ENCODE measurements at places on chromosomes 12 and 14.
A peak's percentile ranks its signal among the peaks of the same experiment; 100 is the strongest.

- DNase-seq = no peak
Measured at GRCh38 chr14:58491593-58491992, 64.1 kb downstream of the KIAA0586 start.

DNA sequence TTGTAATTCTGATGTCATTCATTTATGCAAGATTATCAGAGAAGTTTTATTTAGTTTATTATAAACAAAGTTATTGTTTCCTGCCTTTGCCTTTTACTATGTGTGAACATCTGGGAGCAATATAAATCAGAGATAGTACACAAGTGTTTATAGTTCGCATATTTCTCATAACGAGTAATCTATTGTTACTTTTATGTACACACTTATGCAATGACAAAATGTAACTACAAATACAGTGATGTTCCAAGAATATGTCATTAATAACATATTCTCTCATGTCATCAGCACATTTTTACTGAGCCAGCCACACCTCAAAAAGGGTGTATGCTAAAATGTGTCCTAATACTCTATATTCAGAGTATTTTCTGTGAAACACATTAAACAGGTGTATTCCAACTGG, 243.2 kb downstream of the ALX1 start:
- no peak for DNase-seq

DNA sequence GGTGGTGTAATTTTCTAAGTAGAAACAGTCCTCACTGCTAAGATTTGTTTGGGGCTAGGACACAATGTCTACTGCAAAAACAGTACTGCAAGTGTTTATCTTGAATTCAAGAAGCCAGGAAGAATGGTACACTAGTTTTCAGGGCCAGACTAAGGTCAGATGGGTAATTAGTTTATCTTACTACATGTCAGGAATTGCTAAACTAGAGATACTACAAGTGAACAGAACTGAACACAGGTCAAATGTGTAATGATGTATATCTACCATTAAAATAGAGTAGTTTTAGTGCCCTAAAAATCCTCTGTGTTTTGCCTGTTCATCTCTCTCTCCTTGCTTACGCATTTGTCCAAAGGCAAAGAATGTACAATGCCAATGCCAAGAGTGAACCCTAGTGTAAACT, 2.3 kb upstream of the RPL41 start:
- no peak for DNase-seq

- DNase-seq = no peak
Measured at GRCh38 chr12:75706786-75707605, 195.6 kb upstream of the KRR1 start.

GRCh38 chr12:93616584-93617101, 44.2 kb downstream of the SOCS2 start:
- no peak for DNase-seq

DNA sequence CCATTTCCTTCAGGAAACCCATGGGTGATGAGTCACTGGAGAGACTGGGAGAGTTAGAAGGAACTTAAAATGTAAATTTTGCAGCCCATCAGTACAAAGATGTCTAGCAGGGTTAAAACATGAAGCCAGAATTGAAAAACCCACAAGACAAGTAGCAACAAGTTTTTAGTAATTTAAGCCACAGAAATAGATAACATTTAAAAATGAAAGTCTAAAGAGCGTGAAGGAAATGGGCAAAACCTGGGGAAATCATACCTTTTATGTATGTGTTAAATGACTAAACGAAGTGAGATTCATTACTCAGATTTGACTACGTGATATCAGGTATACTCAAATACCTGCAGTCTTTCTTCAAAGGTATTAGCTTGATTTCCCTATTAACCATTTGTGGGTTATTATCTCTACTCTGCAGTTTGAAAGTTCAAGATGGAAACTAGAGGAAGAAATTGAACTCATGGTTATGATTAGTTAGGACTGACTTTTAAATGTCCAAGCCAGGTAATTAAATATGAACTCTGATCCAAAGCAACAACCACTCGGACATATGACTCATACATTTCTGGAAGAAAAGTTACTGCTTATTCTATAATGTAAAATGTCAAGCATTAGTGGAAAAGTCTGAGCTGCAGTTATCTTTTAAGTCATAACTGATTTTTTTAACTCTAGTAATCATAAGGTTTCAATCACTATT, 84.1 kb downstream of the ITPR2 start:
- DNase-seq = no peak

GRCh38 chr14:27506272-27506671, 908.4 kb upstream of the NOVA1 start:
- DNase-seq = no peak

- DNase-seq = no peak
Measured at GRCh38 chr12:63849106-63849620, 4.7 kb downstream of the SRGAP1 start.

GRCh38 chr14:92532490-92533163, 19.0 kb downstream of the RIN3 start:
- no peak for DNase-seq

DNA sequence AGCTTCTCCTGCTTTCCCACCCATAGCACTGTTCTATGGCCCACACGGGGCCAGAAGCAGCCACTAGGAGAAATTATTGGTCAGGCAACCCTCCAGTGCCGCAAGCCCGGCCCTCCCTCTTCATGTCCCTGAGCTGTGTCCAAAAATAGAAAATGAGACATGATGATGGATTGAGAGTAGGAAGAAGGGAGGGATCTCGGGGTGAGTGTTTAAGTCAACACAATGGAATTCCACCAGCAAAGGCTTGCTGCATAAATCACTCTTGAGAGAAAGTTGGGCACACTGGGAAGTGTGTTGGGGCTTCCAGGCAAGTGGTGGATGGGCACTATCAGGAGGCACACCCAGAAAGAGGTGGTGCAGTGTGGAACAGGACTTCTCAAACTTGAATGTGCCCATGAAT, 94.2 kb downstream of the LLPH start:
- no peak for DNase-seq

- no peak for DNase-seq
Measured at GRCh38 chr12:56358836-56359532, 923 bp downstream of the STAT2 start.

GRCh38 chr12:121849665-121850064, 9.0 kb downstream of the HPD start:
- no peak for DNase-seq

DNA sequence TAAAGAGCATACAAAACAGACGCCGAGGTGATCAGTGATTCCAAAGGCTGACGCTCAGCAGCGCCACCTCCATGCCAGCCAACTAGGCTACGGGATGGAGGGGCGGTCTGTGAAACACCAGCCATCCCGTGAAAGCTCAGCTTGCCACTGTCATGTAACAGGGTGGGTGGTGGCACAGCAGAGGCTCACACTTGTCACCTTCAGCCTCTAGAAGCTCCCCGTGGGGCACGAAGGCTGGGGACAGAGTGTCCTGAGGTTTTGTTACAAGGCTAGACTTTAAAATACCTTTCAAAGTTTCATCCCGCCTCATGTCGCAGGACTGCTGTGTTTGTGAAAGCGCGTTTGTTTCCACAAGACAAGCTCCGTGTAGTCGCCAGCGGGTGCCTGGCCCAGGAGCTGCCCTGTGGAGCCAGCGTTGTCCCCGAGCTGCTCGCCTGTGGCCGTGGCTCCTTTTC, 20.7 kb downstream of the XRCC3 start:
- DNase-seq = no peak

GRCh38 chr12:89448951-89449371, 75.6 kb downstream of the GALNT4 start:
- DNase-seq = no peak

GRCh38 chr14:35814371-35815005, 5.4 kb upstream of the RALGAPA1 start:
- DNase-seq = peak; percentile 59

Measured in T-cell (primary cell).